ENCODE measurements at places on chromosomes 4 and X. TPM values are rescaled to one million over a fixed set of nuclear protein-coding genes. Genes with fewer than 3 reads are reported as not detected.

ATP2B3 gene
- not detected for total RNA-seq

RXFP1 gene
- 0.73 TPM for total RNA-seq

PCYT1B gene
- total RNA-seq: 0.15 TPM

BEX2 gene
- 0.73 TPM for total RNA-seq

SMC1A gene
- total RNA-seq: 9.1 TPM

SCML2 gene
- total RNA-seq: 1.7 TPM

NEIL3 gene
- 4.0 TPM for total RNA-seq

CRMP1 gene
- not detected for total RNA-seq

CYP2U1 gene
- total RNA-seq: 14.1 TPM

CT45A2 gene
- total RNA-seq: not detected

SUPT20HL1 gene
- 0.17 TPM for total RNA-seq

KIT gene
- 0.83 TPM for total RNA-seq

IDH3G gene
- 62.4 TPM for total RNA-seq

IL1RAPL1 gene
- 1.9 TPM for total RNA-seq

UGT8 gene
- total RNA-seq: 0.17 TPM

FABP2 gene
- not detected for total RNA-seq

AKAP14 gene
- not detected for total RNA-seq

DKK2 gene
- 1.8 TPM for total RNA-seq

PNCK gene
- total RNA-seq: 1.2 TPM

GIMD1 gene
- not detected for total RNA-seq

COL25A1 gene
- 0.17 TPM for total RNA-seq

OPN1MW gene
- not detected for total RNA-seq

RHOXF1 gene
- not detected for total RNA-seq

XAGE2 gene
- total RNA-seq: not detected

HPGD gene
- 0.33 TPM for total RNA-seq

PALLD gene
- 117 TPM for total RNA-seq

TLR7 gene
- total RNA-seq: not detected

SOD3 gene
- total RNA-seq: 42.3 TPM

DUSP21 gene
- total RNA-seq: not detected

RIPPLY1 gene
- total RNA-seq: not detected

ARHGAP36 gene
- total RNA-seq: not detected

EREG gene
- 0.33 TPM for total RNA-seq

SLC4A4 gene
- 22.1 TPM for total RNA-seq

PNMA5 gene
- not detected for total RNA-seq

NWD2 gene
- total RNA-seq: not detected

RASGEF1B gene
- under 0.01 TPM for total RNA-seq
